ENCODE measurements at places on chromosomes 7 and 10.

DNA sequence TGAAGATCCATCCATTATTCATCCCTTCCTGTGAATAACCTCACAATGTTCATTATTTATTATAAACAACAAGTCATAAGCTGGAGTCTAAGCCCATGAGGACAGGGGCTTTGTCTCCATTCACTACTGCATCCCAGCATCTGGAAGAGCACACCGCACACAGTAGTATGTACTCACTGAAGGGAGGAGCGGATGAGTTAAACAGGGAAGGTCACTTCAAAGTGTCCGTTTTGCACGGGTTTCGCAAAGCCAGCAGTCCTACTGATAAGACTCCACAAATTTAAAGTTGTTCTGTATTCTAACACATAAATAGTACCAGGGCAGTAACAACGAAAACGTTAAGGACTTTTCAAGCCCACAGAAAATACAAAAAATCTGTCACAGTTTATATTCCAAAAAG, 167.9 kb downstream of the PARD3 start:
- peak; percentile 66 for DNase-seq

DNA sequence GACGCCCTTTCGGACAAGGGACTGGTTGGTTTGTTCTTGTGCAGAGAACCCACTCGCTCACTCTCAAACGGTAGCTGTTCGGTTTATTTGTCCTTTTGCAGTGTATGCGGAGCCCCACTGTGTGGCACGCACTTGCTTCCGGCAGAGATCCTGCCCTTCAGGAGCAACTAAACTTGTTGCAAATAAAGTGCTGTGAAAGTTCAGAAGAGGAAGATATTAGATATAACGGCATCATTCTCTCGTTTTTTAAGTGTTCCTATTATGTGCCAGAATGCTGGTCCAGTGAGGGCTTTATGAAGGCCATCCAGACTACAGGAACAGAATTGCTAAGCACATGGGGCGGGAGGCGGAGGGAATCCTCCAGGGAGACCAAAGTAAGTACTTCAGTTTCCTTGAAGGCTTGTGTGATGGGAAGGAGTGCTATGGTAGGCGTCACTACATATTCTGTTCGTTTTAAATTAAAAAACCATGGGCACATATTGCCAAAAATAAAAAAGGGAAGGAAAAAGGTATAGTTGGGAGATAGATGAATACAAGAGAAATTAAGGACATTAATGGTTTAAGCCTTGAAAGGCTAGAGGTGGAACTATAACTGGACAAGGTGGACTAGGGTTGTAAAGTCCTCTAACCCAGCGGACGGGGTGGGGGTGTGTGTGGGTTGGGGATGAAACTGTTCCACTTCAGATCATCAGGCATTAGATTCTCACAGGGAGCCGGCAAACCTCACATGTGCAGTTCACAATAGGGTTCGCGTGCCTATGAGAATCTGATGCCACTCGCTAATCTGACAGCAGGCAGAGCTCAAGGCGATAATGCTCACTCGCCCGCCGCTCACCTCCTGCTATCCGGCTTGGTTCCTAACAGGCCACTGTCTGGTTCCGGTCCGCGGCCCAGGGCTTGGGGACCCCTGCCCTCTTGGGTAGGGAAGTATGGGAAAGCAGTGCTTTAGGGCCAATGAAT, 704 bp upstream of the ERLIN1 start:
- DNase-seq: no peak

DNA sequence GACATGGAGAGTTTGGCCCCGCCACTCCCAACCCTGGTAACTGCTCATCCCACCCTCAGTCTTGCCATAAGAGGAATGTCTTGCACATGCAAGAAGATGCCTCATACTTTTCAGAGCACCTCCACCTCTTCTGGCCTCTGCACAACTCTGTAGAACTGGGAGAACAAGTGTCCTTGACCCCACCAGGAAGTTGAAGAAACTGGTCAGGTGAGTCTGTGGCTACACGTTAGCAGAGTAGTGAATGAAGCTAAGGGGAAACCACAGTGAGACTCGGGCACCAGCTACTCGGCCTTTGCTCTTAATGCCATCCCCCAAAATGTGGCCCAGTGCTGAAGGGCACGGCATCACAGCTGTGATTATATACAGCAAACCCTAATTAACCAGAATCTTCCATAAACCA, 110.1 kb downstream of the ARID5B start:
- no peak for DNase-seq

DNA sequence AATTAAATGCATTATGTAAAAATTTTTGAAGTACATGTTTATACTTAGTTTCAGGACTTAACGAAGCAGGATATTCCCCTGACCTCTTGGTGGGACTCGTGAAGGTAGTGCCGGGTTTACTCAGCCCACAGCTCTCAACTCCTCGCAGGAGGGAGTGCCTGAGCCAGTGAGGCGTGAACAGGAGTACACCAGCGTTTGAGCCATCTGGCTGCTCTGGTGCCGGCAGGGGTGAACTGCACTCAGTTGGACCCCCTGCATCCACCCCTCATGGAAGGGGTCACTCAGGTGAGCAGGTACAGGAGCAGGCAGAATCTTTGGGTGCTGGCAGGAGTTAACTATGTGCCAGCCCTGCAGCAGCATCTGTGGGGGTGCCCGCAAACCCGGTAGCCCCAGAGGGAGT, 625.1 kb upstream of the PCDH15 start:
- DNase-seq: no peak

Measured in umbilical cord (tissue), 2 donors.